ENCODE measurements at places on chromosomes 4 and X. TPM values are rescaled to one million over a fixed set of nuclear protein-coding genes. Genes with fewer than 3 reads are reported as not detected.
A peak's percentile ranks its signal among the peaks of the same experiment; 100 is the strongest.

GRCh38 chr4:139655116-139655515 lies 10.5 kb upstream of the MGST2 start:
- H3K27me3 ChIP-seq = no peaks in the 10 kb centered on the region
- no peak for DNase-seq

Gene ABLIM2
- 2.6 TPM for total RNA-seq

Gene GLUD2
- 5.8 TPM for total RNA-seq

GRCh38 chr4:95540227-95540626 lies 8.5 kb downstream of the UNC5C start:
- H3K27me3 ChIP-seq = peaks cover 18% of the 10 kb centered on the region
- no peak overlapping the region for H3K27ac ChIP-seq
- peak overlapping the region; percentile 71 for H3K4me3 ChIP-seq
- DNase-seq = no peak
- peaks cover 51% of the 10 kb centered on the region for H3K4me1 ChIP-seq

DNA sequence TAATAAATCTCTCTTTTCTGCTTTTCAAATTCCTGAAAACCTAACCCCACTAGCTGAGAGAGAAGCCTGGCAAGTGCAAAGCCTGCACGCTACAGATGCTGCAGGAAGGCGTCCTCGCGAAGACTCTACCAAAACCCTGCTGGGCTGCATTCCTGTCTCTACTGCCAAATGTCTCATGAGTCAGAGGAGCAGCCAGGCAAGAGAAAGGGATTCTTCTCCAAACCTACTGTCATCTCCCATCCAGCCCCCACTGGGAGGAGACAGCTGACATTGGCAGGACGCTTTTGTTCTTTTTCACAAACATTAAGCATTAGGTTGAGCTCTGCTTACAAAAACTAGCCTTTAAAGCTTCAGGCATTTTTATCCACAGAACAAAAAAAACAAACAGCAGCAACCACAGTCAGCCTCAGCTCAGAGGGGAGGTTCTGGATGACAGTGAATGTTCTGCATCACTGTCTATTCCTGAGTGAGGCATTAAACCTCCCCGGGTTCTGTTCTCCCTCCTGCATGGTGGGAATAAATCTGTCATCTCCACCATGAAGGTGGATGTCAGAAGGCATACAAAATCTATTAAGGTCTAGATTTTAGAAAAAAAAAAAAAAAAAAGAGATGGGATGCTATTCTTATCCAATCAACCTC lies 18.0 kb downstream of the CRMP1 start:
- peak overlapping the region; percentile 16 for H3K27ac ChIP-seq
- no peak for DNase-seq
- H3K36me3 ChIP-seq = no peaks in the 10 kb centered on the region
- peaks cover 11% of the 10 kb centered on the region for H3K27me3 ChIP-seq
- H3K4me3 ChIP-seq = no peak overlapping the region

Gene IGFBP7
- total RNA-seq = 63.0 TPM

Gene SHISA3
- 0.24 TPM for total RNA-seq

Gene NAT8L
- total RNA-seq = 14.9 TPM

- no peaks in the 10 kb centered on the region for H3K27me3 ChIP-seq
- H3K4me1 ChIP-seq = peaks cover 7% of the 10 kb centered on the region
- H3K4me3 ChIP-seq = no peak overlapping the region
- no peak for DNase-seq
These were observed 36.7 kb upstream of the CXXC4 start for GRCh38 chr4:104531390-104531789.

DNA sequence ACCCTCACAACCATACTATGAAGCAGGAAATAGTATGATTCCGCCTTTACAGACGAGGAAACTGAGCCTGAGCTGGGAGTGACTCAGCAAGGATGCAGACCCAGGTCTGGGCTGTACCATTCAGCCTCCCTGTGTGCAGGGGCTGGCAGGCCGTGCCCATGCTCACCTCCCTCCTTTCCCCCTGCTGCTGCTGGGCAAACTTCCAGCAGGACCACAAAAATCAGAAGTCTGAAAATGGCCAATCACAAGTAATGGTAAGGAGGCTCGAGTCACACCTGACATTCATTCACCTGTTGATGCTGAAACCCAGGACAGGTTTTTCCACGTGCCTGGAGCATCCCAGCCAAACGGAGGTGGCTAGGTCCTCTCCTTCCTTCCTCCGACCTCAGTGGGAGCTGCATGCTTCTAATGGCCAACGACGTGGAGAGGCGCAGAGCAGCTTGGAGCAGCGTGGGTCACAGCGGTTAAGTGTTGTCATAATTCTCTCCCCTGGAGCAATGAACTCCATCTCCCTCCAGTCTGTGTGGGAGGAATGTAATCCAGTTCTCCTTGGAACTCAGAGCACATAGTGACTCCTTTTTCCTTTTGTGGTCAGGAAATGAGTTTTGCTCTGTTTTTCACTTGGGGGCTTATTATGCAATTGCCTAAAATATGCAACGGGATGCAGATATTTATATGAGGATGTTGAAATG lies 371.7 kb downstream of the BCOR start:
- H3K4me3 ChIP-seq = no peak overlapping the region
- peaks cover 18% of the 10 kb centered on the region for H3K4me1 ChIP-seq
- H3K27ac ChIP-seq = no peak overlapping the region

DNA sequence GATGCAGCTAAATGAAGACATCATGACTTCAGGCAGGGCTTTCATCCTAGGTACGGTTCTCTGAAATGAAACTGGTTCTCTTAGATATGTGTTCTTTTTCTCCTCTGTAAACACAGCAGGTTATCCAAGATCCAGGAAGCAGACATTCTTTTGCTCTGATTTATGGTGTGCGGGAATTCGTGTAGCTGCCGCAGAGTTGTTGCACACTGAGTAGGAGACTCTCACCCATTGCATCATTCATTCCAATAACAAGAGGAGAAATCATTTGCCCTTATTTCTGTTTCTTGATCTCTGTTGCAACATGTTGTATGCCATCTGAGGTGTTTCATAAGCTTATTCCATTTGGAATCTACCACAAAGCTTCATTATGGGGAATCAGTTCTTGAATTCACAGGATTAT lies 133.6 kb upstream of the VCX2 start:
- H3K36me3 ChIP-seq = no peaks in the 10 kb centered on the region
- no peaks in the 10 kb centered on the region for H3K4me1 ChIP-seq
- no peak overlapping the region for H3K27ac ChIP-seq
- no peak overlapping the region for H3K4me3 ChIP-seq
- DNase-seq = no peak
- H3K27me3 ChIP-seq = no peaks in the 10 kb centered on the region

DNA sequence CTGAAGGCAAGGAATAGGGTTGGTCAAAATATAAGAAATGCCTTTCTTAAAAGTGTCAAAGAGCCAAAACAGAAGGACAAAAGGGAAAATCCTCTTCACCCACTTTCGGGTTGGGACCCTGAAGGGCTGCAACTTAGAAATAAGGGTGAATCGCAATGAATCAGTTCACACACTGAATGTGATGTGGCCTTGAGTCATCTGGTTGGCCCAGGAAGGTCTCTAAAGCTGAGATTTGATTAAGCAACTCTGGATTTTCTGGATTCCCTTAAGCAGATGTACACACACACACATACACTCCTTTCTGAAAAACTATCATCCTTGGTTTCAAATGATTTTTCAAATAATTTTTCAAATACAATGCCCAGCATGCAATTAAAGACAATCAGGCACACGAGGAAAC lies 13.1 kb downstream of the TAB3 start:
- H3K27ac ChIP-seq = peak overlapping the region; percentile 66
- H3K27me3 ChIP-seq = no peaks in the 10 kb centered on the region
- H3K4me3 ChIP-seq = no peak overlapping the region
- DNase-seq = no peak
- H3K4me1 ChIP-seq = no peaks in the 10 kb centered on the region

Gene TMEM150C
- 7.8 TPM for total RNA-seq

DNA sequence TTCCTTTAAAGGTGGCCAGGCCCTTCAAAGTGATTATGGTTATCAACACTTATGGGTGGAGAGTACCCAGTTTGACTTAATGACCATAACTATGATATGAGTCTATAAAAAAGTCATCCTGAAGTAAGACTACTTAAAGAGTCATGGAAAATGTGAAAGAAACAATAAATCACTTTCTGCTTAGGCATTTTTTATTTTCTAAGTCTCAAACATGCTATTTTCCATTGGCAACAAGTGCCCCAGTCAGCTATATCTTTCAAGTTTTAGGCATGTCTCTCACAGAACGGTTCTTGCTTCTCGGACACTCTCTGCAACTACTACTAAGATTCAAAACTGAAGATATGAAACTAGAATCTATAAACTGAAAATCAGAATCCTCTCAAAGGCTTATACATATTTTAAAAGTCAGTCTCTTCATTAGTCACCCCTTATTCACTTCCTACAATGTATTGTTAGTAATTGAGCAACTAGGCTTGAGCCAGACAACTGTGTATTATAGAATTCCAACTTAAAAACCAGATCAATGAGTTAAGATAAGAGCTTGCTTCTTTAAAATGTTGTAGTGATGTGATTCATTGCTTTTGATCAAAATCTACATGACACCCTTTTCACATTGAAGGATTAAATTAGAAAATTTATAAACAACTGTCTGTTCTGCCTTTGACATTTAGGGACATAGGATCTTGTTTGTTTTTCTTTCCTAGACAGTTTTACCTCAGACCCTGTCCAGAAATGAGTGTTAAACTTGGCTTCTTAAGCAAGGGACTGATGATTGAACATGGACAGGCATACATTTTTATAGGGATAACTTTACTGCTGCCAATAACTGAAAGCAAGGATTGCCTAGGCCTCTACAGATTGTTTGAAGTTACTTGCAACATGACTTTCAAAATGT lies 2.9 kb downstream of the ANTXR2 start:
- peaks cover 13% of the 10 kb centered on the region for H3K27me3 ChIP-seq
- DNase-seq = no peak
- H3K4me1 ChIP-seq = peaks cover 22% of the 10 kb centered on the region
- peak overlapping the region; percentile 96 for H3K4me3 ChIP-seq
- H3K36me3 ChIP-seq = peaks cover 14% of the 10 kb centered on the region

Gene ZFP42
- total RNA-seq = 12.0 TPM

GRCh38 chrX:140983730-140984129 lies 18.7 kb upstream of the SPANXB1 start:
- H3K4me1 ChIP-seq = no peaks in the 10 kb centered on the region
- H3K27me3 ChIP-seq = no peaks in the 10 kb centered on the region
- H3K36me3 ChIP-seq = no peaks in the 10 kb centered on the region

Gene RAB9B
- total RNA-seq = 2.8 TPM

DNA sequence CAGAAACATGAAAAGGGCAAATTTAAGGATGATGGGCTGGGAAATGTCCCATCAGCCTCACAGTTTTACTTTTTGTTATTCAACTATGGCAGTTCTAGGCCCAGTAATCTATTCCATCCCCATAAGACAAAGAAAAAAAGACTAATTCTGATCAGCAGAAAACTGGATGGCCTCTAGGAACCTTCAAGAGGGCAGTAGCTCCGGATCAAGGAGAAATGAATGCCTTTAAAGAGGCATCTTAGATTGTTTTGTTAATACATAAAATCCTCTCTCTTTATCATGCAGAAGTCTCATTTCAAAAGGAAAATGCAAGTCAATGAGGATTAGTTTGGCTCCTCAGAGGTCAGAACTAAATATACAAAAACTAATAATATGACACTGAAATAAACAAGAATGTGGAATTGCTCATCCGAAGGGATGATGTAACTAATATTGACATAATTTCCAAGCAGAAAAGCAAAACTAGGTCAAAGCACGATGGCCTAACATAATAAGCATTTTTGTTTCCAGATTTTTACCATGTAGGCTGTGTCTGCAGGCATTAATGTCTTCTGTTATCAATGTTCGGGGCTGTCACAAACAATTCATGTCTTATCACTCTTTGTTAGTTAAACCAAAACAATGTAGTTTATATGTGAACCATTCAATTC lies 8.8 kb downstream of the MID1 start:
- no peak for DNase-seq
- no peak overlapping the region for H3K4me3 ChIP-seq
- H3K27me3 ChIP-seq = no peaks in the 10 kb centered on the region
- no peak overlapping the region for H3K27ac ChIP-seq
- peaks cover 27% of the 10 kb centered on the region for H3K4me1 ChIP-seq

Gene SLC6A14
- 1.1 TPM for total RNA-seq

DNA sequence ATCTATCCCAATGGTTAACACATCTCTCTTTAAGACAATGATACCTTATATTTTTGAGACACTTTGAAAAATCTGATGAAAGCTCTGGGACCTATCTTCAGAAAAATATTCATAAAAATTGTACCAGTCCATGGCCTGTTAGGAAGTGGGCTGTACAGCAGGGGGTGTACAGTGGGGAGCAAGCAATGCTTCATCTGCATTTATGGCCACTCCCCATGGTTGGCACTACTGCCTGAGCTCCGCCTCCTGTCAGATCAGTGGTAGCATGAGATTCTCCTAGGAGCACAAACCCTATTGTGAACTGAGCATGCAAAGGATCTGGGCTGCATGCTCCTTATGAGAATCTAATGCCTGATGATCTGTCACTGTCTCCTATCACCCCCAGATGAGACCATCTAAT lies 42.6 kb downstream of the C4orf51 start:
- no peaks in the 10 kb centered on the region for H3K36me3 ChIP-seq
- no peaks in the 10 kb centered on the region for H3K27me3 ChIP-seq
- H3K27ac ChIP-seq = no peak overlapping the region
- H3K4me3 ChIP-seq = no peak overlapping the region

Gene SSX2
- not detected for total RNA-seq

DNA sequence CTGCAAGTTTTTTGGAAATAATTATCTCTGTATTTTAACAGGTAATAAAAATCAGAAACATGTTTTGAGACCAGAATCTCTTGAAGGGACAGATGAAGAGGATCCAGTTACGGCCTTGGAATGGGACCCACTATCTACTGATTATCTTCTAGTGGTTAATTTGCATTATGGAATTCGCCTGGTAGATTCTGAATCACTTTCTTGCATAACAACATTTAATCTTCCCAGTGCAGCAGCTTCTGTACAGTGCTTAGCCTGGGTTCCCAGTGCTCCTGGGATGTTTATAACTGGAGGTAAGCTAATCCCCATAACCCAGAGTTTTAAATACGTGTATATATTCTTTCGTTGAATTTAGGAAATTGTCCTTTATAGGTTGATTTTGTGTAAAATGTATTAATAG lies 59.4 kb downstream of the WDR17 start:
- DNase-seq = no peak
- H3K36me3 ChIP-seq = no peaks in the 10 kb centered on the region
- no peak overlapping the region for H3K27ac ChIP-seq
- no peaks in the 10 kb centered on the region for H3K4me1 ChIP-seq

DNA sequence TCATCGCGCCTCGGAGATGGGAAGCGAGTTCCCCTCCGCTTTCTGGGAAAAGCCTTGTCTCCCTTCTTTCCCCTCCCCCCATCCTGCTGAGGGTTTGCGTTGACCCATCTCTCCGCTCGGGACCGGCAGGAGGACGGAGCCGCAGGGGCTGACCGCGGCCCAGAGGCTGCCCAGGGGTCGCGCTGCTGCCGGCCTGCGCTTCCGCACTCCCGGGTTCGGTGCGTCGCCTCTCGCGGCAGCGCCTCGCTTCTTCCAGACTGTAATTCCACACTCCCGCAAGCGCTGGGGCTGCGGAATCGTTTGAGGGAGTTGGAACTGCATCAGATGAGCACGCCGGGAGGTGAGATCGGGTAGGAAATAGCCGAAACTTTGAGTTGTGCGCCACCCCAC lies 88.3 kb downstream of the BCOR start:
- H3K27me3 ChIP-seq = peaks cover 29% of the 10 kb centered on the region
- H3K4me1 ChIP-seq = peaks cover 25% of the 10 kb centered on the region
- DNase-seq = peak; percentile 71
- H3K4me3 ChIP-seq = peak overlapping the region; percentile 78
- no peak overlapping the region for H3K27ac ChIP-seq
